Activated CD4-positive, alpha-beta T cell treated with anti-CD3 and anti-CD28 coated beads for 1 hour (primary cell): ENCODE measurements at places on chromosomes 13 and 19.

DNA sequence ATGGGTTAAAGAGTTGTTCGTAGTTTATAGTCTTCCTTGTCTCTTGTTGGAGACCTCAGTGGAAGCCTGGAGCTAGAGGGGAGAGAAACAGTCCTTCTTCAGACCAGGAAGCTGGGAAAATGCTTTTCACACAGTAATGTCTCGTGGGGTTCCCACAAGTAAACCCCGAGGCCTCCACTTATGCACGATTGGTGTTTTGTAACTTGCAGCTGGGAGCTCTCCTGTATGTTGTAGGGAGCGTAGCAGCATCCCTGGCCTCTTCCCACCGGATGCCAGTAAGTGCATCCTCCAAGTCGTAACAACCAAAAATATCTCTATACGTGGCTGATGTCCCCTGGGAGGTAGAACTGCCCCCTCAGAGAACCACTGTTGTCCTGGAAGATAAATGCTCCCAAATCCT, 3.5 kb downstream of the CHAF1A start:
- DNase-seq: no peak

- DNase-seq: no peak
Measured at GRCh38 chr13:107441279-107441678, 774.1 kb downstream of the LIG4 start.

DNA sequence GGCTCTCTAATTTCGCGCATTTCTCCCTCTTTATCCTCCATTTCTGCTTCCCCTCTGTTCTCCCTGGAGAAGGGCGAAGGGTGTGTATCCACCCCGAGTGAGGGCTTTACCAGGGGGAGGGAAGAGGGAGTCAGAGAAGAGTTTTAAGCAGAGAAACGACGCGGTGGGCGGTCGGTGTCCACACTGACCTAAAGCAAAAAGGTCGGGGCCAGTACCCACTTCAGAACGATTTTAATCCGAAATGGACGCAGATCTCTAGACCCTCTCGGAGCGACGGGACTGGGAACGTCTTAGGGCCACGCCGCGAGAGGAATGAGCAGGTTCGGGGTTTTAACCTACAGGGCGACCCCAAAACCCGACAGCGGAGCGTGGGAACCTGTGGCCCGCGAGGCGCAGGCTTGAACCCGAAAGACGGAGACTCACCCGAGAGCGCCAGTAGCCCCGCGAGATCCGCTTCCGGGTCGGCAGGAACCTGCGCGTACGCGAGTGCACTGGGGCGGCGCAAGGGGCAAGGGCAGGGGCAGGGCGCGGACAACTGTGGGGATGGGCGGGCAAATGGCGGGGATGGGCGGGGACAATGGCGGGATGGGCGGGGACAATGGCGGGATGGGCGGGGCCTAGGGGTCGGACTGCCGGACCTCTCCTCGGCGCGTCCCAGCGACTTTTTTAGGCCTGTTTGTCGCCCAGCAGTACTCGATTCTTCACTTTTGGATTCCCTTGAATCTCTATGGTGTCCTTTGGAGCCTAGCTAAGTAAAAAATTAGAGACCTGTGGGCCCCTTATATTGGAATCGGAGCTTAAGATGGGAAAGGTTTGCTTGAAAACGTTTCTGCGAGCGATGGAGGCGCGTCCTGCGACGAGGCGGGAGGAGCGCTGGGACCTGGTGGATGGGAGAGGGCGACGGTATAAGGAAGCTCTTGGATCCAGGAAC, at the start of gene ZNF677:
Gene ZNF677, minus strand, starts transcription at position 463 of the 931 bp plus-strand sequence. CDS start 3,323 bp downstream, outside the sequence.
- peak; percentile 66 for DNase-seq

DNA sequence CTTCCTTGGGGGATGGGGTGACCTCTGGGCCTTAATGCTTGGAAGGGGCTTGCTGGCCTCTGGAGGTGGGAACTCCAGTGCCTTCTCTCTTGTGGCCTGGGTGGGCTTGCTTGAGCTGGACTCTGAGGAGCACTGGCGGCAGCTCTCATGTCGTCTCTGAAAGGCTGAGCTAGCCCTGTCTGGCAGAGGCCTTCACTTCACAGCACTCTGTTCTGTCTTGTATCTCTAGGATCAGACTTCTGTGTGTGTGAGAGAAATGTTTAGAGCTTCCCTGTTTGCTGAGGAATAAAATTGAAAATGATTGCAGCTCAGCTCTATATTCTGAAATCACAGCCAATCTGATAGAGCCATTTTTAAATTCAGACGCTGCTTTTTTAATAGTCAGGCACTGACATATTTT, 185.3 kb downstream of the KCNRG start:
- no peak for DNase-seq

DNA sequence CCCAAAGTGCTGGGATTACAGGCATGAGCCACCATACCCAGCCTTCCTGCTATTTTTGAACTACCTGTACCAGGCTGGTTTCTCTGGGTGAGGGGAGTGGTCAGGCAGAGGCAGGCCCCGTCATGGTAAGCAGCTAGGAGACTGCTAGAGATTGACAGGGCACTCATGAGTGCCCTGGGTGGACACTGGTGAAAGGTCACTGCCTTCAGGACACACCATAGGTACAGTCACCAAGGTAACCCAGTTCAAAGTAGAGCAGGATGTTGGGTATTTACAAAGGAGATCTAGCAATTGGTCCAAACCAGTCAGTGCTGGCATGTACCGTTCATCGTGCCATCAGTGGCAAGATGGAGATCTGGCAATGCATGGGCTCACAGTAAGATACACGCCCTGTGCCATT, 25.5 kb downstream of the DPRX start:
- no peak for DNase-seq

DNA sequence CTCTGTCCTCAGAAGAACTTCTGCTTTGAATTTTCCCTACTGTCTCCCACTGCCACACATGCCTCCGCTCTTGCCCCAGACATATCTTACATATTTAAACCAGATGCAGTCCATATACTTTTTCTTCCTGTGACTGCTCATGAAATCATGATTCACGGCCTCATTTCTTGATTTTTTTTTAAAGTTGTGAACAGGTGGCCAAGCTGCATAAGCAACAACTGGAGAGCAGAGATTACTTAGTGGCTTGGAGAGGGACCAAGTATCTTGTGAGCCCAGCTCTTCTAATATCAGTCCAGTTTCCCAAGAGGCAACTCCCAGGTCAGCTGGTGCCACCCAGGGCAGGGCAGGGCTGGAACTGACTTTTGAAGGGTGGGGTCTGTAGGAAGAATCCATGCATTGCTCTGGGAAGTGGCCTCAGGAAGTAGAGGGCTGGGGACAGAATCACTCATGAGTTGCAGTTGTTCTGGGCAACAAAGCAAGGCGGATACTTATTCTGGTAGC, 152.4 kb downstream of the LMO7 start:
- no peak for DNase-seq

DNA sequence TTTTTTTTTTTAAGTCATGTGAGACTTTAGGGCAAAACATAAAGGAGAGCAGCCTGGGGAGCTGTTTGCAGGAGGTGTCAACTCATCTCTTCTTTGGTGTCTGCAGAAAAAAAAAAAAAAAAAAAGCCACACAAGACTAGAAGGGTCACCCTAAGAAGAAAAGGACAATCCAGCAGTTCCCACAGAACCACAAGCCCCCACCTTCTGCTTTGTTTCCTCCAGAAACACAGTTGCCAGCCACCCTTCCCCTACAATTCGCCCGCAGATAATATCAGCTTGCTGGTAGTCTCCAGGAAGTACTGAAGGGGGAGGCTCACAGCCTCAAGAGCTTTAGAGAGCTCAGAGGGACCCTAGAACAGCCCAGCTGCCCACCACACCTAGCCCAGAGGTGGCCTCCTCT, 22.3 kb upstream of the ZBTB7A start:
- no peak for DNase-seq

DNA sequence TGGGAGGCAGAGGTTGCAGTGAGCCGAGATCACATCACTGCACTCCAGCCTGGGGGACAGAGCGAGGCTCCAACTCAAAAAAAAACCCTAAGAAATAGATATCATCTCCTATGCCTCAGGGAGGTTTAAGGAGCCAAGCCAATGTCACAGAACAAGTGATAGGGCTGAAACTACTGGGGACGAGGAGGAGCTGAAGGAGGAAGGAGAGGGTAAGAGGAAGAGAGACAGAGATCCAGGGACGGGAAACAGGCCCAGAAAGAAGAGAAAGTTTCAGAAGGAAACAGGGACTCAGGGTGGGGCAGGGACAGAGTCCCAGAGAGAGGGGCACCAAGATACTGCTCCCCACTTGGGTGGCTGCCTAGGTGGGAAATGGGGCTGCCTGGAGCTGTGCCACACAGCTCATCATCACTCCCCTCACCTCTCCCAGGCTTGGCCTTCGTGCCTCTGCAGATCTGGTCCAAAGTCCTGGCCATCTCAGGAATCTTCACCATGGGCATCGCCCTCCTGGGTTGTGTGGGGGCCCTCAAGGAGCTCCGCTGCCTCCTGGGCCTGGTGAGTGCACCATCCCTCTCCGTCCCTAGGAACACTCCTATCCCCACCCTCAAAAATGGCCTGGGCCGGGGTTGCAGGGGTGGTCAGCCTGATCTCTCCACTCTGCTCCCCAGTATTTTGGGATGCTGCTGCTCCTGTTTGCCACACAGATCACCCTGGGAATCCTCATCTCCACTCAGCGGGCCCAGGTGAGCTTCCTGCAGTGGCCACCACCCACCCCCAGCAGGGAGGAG, 1.5 kb downstream of the CD37 start:
- no peak for DNase-seq

DNA sequence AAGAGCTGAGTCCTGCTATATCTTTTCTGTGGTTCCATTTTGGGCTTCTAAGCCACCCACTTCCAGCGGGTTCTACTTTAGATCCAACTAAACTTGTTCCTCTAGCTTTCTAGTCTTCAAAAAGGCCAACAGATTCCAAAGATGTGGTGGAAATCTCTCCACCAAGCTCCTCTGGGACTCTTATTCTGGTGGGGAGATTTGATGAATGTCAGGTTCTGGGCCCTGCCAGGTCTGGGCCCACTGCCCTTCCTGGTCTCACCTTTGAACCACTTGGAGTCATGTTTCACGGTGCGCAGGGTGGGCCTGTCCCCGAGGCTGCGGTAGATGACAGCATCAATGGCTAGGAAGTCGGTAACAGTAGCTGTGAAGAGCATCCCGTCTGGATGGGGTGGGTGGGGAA, 4.8 kb downstream of the SEMA6B start:
- no peak for DNase-seq

DNA sequence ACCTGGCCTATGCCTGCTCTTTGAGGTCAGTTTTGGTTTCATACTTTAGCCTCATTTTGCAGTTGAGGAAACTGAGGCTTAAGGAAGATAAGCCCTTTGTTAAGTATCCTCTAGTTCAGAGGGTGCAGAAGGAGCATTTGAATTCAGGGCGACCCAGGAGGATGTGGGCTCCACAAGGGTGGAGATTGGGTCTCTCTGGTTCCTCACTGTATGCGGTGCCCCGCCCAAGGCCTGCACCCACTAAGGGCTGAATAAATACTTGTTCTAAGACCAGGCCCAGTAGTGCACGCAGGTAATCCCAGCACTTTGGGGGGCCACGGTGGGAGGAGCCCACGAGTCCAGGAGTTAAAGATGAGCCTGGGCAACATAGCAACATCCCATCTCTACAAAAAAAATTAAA, 768 bp upstream of the SLC44A2 start:
- DNase-seq: no peak

- no peak for DNase-seq
Measured at GRCh38 chr13:37306778-37307544, 201.5 kb upstream of the CSNK1A1L start.

DNA sequence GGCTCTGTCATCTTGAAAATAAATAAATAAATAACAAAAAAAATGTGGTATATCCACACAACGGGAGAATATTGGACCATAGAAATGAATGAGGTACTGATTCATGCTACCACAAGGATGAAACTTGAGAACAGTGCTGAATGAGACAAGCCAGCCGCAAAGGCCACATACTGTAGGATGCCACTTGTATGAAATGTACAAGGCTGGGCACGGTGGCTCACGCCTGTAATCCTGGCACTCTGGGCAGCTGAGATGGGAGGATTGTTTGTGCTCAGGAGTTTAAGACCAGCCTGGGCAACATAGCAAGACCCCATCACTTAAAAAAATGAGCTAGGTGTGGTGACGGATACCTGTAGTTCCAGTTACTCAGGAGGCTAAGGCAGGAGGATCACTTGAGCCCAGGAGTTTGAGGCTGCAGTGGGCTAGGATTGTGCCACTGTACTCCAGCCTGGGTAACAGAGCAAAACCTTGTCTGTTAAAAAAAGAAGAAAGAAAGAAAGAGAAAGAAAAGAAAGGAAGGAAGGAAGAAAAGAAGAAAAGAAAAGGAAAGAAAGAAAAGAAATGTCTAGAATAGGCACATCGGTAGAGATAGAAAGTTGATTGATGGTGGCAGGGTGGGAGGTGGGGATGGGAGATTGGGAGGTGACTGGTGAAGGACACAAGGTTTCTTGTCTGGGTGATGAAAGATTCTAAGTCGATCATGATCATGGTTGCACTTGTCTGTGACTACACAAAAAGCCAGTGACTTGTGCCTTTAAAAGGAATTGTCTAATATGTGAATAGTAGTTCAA, 20.3 kb downstream of the HPN start:
- no peak for DNase-seq

- peak; percentile 73 for DNase-seq
Measured at GRCh38 chr19:48637948-48638830, 1.0 kb upstream of the DBP start.

DNA sequence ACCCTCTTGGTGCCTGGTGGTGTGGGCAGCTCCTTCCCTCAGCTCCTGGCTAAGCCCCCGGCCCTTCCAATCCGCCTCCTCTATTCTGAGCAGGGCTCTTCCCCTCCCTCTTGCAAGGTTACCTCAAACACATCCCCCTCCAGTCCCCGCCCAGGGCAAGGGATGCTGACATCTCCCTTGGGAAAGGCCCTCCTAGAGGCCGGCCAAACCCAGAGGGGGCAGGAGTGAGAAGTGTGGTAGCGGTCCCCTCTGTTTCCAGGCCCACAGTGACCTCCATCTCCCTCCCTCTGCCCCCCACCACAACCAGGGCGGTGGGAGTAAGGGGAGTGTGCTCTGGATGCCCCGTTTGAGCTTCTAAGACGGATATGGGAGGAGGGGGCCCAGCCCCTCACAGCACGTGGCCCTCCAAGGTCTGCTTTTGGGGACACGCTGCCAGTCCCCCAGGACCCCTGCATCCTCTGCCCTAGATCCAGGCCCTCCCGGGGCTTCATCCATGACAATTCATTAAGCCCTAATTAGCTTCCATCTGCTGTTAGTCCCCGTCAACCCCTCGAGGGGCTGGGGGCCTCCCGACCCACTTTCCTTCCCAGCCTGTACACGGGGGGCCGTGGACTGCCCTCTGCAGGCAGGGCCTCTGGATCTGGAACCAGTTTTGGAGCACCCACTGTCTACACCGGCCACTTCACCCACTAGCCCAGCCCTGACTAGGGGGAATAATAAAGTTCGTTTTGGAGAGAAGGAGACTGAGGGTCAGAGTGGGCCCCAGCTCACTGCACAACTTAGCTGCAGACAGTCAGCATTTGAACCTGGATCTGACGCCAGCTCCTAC, 2.3 kb downstream of the LINGO3 start:
- no peak for DNase-seq
